ENCODE measurements at places on chromosomes 12 and 14.
A peak's percentile ranks its signal among the peaks of the same experiment; 100 is the strongest.

DNA sequence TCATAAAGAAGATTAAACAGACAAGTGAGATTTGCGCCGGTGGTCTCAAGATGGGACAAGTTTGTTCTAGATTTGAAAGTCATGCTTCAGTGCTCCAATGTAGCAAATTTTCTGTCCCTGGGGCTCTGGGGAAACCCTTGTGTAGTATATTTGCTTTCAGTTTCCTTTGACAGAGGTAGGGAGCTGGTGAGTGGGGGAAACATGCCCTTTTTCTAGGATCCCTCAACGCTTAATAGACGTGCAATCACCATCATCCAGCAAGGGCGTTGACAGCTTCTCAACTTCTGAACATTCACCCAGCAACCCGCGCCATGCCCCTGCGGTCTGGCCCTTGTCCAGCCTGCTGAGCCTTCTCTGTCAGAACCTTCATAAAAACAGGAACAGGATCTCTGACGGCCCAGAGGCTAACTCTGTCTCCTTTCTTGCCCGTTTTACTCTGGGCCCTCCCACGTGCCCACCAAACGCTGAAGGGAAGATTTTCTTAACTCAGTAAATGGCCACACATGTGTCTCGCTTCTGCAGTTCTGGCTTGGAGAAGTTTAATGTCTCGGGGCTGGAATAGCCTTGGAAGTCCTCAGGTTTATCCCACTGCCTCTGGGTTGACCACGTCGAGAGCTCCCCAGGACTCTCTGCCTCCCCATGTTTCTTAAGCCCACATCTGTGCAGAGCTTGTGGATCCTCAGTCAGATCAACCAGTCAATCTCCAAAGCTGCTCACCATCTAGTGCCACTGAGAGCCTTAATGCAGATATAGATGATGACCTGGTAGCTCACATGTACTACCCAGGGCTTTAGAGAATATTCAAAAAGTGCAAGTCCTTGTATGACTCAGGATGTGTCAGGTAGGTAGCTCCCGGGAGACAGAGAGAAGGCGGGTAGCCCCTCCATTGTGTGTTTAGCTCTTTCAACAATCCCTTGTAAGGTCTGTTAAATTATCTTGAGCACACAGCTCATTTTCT, 58.1 kb upstream of the CCND2 start:
- peak; percentile 18 for DNase-seq

- no peak for DNase-seq
Observed at GRCh38 chr14:102426796-102427195, 64.1 kb downstream of the TECPR2 start.

GRCh38 chr12:51726931-51727330, 121.6 kb downstream of the FIGNL2 start:
- DNase-seq = no peak

- peak; percentile 63 for DNase-seq
Observed at GRCh38 chr12:57093415-57094207, 4.7 kb downstream of the NAB2 start.

GRCh38 chr12:71456990-71457389, 17.4 kb downstream of the LGR5 start:
- no peak for DNase-seq

- no peak for DNase-seq
Observed at GRCh38 chr12:97257726-97258125, 204.9 kb upstream of the RMST start.

DNA sequence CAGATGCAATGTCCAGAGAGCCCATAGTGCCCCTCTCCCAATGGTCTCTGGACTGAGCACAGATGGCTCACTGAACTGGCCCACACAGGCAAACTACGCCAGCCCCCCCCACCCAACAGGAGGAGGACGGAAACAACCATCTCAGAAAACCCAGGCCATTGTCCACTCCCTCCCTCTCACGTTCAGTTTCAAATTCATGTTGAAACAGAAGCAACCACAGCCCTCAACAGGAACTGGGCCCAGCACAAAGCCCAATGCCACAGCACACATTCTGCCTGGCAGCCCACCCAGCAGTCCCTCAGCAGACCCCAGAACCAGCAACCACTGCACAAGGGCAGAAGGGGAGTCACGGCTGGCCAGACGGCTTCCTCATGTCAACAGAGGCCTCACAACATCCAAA, 10.6 kb downstream of the CCDC88C start:
- DNase-seq = no peak

DNA sequence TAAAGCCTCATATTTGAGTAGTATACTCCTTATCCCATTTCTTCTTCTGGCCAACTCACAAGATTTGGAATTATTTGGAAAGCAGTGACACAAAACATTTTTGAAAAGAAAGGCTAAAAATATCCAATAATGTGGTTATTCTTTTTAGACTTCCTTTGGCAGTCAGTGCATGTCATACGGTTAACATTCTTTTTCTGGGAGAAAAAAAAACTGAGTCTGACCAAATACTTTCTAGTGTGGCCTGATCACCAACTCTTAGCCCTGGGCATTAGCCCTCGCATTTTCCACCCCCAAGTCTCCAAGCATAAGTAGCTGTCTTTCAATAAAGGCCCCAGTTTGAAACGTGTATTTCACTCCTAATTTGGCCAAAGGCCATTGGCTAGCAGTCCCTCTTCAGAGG, 5.9 kb downstream of the RASSF3 start:
- no peak for DNase-seq

All from activated CD4-positive, alpha-beta T cell treated with anti-CD3 and anti-CD28 coated beads, Interleukin-2, amount 50 U/mL, for 24 hours (primary cell).